ENCODE measurements at places on chromosomes 7 and 10. TPM values are rescaled to one million over a fixed set of nuclear protein-coding genes. Genes with fewer than 3 reads are reported as not detected.

The FAM180A gene
- not detected for total RNA-seq

DNA sequence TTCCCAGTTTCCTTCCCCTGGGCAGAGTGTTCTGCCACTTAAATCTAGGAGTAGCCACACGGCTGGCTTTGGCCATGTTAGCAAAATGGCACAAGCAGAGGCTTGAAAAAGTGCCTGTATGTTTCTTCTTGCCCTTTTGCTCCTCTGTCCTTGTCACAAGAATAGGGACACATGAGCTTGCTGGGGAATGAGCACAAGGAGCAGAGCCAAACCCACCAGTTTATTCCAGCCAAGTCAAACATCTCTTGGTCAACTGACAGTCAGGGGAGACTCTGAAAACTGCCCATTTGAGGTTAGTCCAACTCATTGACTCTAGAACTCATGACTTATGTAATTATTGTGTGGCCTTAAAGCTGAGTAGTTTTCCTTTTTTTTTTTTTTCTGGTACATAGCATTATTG, 739.7 kb upstream of the FZD8 start:
- no peak for DNase-seq
- H3K27ac ChIP-seq, result no peak overlapping the region
- H3K4me1 ChIP-seq, result no peaks in the 10 kb centered on the region
- no peaks in the 10 kb centered on the region for H3K36me3 ChIP-seq
- no peaks in the 10 kb centered on the region for H3K27me3 ChIP-seq

- H3K36me3 ChIP-seq, result no peaks in the 10 kb centered on the region
- no peak for DNase-seq
Measured at GRCh38 chr10:98158576-98158975, 24.1 kb downstream of the R3HCC1L start.

DNA sequence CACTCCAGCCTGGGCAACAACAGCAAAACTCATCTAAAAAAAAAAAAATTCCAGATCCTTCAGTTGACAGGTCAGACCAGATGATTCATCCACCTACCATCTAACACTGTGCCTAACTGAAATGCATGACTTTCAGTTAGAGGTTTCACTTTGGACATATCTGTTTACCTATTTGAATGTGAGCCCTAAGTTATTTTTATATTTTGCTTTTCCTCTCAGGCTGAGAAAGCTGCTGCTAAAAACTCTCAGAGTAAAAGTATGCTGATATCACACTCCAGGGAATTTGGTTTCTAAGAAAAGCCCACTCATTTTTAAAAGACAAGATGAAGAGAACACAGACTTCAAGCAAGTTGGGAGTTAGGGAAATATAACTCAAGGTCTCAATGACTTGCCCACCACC, 126.0 kb downstream of the SGMS1 start:
- H3K4me1 ChIP-seq, result peaks cover 12% of the 10 kb centered on the region
- H3K27me3 ChIP-seq, result no peaks in the 10 kb centered on the region
- no peak overlapping the region for H3K4me3 ChIP-seq
- no peak for DNase-seq
- no peak overlapping the region for H3K27ac ChIP-seq
- no peaks in the 10 kb centered on the region for H3K36me3 ChIP-seq

DNA sequence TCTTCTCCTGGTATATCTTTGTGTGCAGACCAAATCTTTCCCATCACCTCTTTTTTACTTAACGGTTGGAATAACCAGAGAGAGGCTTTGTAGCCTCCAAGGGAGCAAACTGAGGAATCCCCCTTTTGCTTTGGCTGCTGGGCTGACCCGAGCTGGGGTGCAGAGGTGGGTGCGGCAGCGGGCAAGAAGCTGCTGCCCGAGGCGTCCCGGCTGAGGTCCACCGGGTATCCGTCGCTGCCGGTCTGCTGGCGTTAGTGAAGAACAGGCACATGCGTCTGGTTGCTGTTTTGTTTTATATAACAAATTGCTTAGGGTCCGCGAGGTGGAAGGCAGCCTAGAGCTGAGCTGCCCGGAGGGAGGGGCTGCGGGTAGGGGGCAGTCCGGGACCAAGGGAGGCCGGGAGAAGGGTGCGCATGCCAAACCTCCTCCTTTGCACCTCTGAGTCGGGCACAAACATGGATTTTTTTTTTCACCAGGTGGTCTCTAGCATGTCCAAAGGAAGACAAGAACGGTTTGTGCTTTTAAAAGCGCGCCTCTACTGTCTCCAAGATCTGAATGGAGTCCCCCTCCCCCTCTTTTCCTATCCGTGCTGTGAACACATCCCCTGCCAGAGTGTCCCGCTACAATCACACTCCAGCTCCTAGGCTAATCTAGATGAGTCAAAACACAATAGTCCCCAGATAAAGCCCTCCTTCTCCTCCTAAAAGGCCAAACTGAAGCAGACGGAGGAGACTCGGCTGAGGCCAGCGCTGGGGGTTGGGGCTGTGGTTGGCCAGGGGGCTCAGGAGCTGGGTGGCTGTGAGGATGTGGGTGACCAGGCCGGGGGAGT, 6.8 kb upstream of the GATA3 start:
- DNase-seq, result no peak
- no peak overlapping the region for H3K4me3 ChIP-seq
- H3K36me3 ChIP-seq, result no peaks in the 10 kb centered on the region

The SNCG gene
- 7.5 TPM for total RNA-seq

DNA sequence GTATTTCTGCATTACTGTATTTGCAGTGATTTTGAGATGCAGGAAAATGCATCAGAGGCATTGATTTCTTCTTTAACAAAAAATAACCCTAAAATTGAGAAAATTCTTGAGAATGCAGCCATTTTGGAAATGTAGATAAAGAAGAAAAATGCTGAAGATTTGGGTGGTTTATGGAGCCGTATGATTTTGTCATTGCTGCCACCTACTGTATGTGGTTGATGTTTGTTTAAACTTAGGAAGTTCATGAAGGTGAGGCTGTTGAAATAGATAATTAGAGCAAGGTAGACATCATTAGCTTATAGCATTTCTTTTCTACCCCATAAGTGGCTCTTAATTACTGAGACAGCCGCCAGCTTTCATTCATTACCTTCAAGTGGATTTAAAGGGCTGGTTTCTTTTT, 92.1 kb upstream of the SAMD8 start:
- no peak overlapping the region for H3K4me3 ChIP-seq
- no peaks in the 10 kb centered on the region for H3K27me3 ChIP-seq
- DNase-seq, result no peak
- no peak overlapping the region for H3K27ac ChIP-seq

DNA sequence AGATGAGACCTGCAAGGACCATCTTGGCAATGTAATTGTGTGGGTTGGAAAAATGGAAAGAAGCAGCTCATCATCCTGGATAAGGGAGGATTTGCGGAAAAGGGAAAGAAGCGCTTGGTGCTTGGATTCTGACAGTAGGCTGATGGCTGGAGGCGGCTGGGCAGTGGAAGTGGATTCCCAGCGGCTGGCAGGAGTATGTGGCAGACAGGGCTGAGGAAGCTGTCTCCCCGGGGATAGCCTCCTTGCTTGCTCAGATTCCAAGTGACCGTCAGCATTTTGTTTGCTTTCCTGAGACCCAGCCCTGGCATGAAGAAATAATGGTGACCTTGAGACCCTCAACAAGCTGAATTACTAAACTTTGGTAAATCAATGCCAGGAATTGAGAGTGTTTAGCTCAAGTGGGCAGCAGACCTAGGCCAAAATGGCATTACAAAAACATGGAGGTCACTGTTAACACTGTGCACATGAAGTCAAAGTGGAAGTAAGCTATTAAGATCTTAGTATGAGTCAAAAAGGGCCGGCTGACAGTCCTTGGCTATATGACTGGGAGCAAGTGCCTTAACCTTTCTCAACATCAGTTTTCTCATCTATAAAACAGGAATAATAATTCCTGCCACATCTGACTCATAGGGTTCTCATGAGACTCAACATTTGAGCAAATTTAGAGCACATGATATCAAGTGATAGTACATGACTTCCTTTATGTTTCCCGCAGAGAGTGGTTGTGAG, 21.3 kb downstream of the SLC25A28 start:
- no peaks in the 10 kb centered on the region for H3K36me3 ChIP-seq
- H3K27me3 ChIP-seq, result no peaks in the 10 kb centered on the region
- H3K4me1 ChIP-seq, result peaks cover 18% of the 10 kb centered on the region
- no peak overlapping the region for H3K27ac ChIP-seq
- no peak overlapping the region for H3K4me3 ChIP-seq
- no peak for DNase-seq

- H3K4me3 ChIP-seq, result no peak overlapping the region
- H3K27me3 ChIP-seq, result no peaks in the 10 kb centered on the region
- H3K27ac ChIP-seq, result peak overlapping the region; percentile 87
- peaks cover 52% of the 10 kb centered on the region for H3K4me1 ChIP-seq
- no peak for DNase-seq
Measured at GRCh38 chr7:30915005-30915601, 3.5 kb downstream of the AQP1 start.

- no peaks in the 10 kb centered on the region for H3K27me3 ChIP-seq
- H3K4me1 ChIP-seq, result no peaks in the 10 kb centered on the region
- H3K4me3 ChIP-seq, result no peak overlapping the region
- no peaks in the 10 kb centered on the region for H3K36me3 ChIP-seq
- no peak for DNase-seq
Measured at GRCh38 chr7:34425194-34425593, 232.8 kb upstream of the NPSR1 start.

GRCh38 chr7:151491859-151492258, 27.8 kb downstream of the RHEB start:
- peaks cover 28% of the 10 kb centered on the region for H3K36me3 ChIP-seq
- no peak overlapping the region for H3K4me3 ChIP-seq
- H3K27ac ChIP-seq, result no peak overlapping the region
- H3K27me3 ChIP-seq, result no peaks in the 10 kb centered on the region

DNA sequence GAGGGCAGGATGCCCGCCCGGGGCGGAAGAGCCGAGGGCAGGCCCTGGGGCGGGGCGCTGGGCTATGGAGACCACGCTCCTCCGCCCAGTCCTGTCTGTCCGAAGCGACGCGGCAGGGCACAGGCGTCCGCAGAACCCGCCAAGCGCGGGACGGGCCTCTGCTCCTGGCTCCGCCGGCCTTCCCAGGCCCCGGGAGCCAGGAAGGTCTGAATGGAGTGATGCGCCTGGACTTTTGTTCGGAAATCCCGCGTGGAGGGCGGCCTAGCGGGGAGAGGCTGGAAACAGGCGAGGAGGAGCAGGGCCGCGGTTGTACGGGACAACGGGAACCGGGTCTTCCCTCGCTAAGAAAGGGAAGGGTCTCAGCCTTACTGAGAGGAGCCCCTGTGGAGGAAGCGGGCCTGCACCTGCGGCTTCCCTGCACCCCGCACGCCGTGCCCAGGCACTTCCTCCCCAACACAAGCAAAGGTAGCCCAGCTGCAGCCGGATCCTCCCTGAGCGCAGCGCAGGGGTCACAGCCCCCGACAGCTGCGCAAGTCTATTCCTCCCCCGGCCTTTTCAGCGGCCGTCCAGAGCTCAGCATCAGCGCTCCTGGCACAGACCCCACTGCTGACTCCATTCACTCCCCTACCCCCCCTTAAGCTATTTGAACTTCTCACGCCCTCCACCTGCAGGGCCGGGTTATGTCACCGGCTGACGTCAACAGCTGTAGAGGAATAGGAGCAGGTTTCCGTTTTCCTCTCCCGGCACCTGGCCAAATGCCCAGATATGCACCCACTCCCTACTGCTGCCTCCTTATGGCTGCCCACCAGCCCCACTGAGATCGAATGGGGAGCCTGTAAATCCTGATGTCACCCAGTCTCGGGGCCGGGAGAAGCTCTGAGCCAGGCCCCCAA, 143.2 kb upstream of the RET start:
- H3K36me3 ChIP-seq, result no peaks in the 10 kb centered on the region
- no peak overlapping the region for H3K4me3 ChIP-seq
- peaks cover 16% of the 10 kb centered on the region for H3K4me1 ChIP-seq
- peak; percentile 50 for DNase-seq

The ABCB1 gene
- 2.8 TPM for total RNA-seq

The PHKG1 gene
- not detected for total RNA-seq

DNA sequence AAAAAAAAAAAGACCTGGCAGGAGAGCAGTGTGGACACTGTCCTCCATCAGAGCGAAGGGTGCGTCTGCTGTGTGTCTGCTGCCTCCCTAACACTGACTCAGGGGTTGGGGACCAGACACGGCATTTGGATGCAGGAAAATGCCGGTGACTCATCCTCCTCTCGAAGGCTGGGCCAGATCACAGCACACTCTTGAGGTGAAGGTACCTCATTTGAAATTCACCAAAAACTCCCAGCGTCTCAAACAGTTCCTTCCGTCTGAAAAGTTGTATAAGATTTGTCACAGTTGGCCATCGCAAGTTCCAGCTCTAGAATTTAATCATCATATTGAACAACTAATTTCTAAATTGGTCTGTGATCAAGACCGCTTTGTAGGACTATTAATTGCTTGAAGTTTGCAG, 118.1 kb upstream of the LYZL2 start:
- DNase-seq, result no peak
- no peaks in the 10 kb centered on the region for H3K4me1 ChIP-seq
- H3K27ac ChIP-seq, result no peak overlapping the region
- H3K4me3 ChIP-seq, result no peak overlapping the region
- no peaks in the 10 kb centered on the region for H3K36me3 ChIP-seq

The CC2D2B gene
- not detected for total RNA-seq

The MSMB gene
- total RNA-seq, result not detected

GRCh38 chr7:38169847-38170246, 8.2 kb upstream of the STARD3NL start:
- no peak overlapping the region for H3K27ac ChIP-seq
- H3K4me3 ChIP-seq, result no peak overlapping the region
- no peaks in the 10 kb centered on the region for H3K36me3 ChIP-seq
- H3K4me1 ChIP-seq, result no peaks in the 10 kb centered on the region
- no peaks in the 10 kb centered on the region for H3K27me3 ChIP-seq

GRCh38 chr10:101040851-101041250, 9.8 kb downstream of the SFXN3 start:
- no peak overlapping the region for H3K27ac ChIP-seq
- no peak for DNase-seq
- H3K4me1 ChIP-seq, result peaks cover 25% of the 10 kb centered on the region
- H3K27me3 ChIP-seq, result no peaks in the 10 kb centered on the region

The ICA1 gene
- 47.9 TPM for total RNA-seq

GRCh38 chr10:19730907-19731217, 85.4 kb upstream of the PLXDC2 start:
- no peak overlapping the region for H3K4me3 ChIP-seq
- H3K4me1 ChIP-seq, result no peaks in the 10 kb centered on the region
- H3K36me3 ChIP-seq, result no peaks in the 10 kb centered on the region
- H3K27ac ChIP-seq, result no peak overlapping the region
- no peak for DNase-seq

The CALCR gene
- not detected for total RNA-seq

The TMEM213 gene
- total RNA-seq, result not detected

- no peaks in the 10 kb centered on the region for H3K27me3 ChIP-seq
- no peaks in the 10 kb centered on the region for H3K36me3 ChIP-seq
- DNase-seq, result no peak
- no peak overlapping the region for H3K27ac ChIP-seq
- no peaks in the 10 kb centered on the region for H3K4me1 ChIP-seq
Measured at GRCh38 chr7:102927312-102927933, 14.6 kb downstream of the LRRC17 start.

DNA sequence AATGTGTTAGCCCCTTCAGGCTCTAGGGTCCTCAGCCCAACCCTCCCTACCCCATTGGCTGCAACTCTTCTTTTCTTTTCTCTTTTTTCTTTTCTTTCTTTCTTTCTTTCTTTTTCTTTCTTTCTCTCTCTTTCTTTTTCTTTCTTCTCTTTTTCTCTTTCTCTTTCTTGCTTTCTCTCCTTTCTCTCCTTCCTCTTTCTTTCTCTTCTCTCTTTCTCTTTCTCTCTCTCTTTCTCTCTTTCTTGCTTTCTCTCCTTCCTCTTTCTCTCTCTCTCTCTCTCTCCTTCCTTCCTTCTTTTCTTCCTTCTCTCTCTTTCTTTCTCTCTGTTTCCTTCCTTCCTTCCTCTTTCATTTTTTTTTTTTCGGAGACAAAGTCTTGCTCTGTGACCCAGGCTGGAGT, 458.9 kb downstream of the TYW1 start:
- no peaks in the 10 kb centered on the region for H3K27me3 ChIP-seq
- H3K4me1 ChIP-seq, result no peaks in the 10 kb centered on the region
- H3K27ac ChIP-seq, result no peak overlapping the region
- no peaks in the 10 kb centered on the region for H3K36me3 ChIP-seq
- H3K4me3 ChIP-seq, result no peak overlapping the region

Data from transverse colon (tissue), 4 donors.